ENCODE measurements at places on chromosomes 1 and 21. TPM values are rescaled to one million over a fixed set of nuclear protein-coding genes. Genes with fewer than 3 reads are reported as not detected.

Gene LRRC7
- polyA plus RNA-seq = not detected

Gene GSTM5
- not detected for polyA plus RNA-seq

DNA sequence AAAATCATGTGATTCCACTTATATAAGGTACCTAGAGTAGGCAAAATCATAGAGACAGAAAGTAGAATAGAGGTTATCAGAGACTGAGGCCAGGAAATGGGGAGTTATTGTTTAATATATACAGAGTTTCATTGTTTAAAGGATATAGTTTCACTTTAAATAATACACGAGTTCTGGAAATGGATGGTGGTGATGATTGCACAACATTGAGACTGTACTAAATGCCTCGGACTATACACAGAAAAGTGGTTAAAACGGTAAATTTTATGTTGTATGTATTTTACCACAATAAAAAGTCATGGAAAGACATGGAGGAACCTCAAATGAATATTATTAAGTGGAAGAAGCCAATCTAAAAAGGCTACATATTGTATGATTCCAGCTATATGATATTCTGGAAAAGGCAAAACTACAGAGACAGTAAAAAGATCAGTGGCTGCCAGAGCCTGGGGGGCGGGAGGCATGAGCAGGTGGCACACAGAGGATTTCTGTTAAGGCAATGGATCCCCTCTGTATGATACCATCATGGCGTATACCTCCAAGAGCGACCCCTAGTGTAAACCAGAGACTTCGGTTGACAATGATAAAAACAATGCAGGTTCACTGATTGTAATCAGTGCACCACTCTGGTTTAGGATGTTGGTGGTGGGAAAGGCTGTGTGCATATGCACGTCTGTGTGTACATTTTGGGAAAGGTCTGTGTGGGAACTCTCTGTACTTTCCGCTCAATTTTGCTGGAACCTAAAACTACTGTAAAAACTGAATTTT is 7.5 kb downstream of the C1orf198 start:
- no peak for DNase-seq

GRCh38 chr1:51302746-51303145 is 27.6 kb downstream of the TTC39A start:
- no peak for DNase-seq

GRCh38 chr1:13730751-13731482 is 30.9 kb downstream of the PRDM2 start:
- no peak for DNase-seq

GRCh38 chr1:95201905-95202304 is 32.1 kb upstream of the RWDD3 start:
- DNase-seq = no peak

DNA sequence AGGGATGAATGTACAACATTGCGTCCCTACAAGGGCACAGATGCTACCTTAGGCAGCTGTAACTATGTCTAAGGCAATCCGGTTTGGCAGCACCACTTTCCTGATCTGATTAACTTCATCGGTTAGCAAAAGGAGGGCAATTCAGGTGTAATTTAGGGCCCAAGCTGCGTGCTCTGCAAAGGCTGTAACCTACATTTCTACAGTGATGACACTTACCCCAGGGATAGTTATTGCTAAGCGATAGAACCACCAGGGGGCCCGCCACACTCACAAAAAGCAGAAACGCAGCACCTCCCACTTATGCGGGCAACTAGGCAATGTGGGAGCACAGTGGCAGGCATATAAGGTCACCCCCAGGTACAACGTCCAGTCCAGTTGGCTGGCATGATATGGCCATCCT is 113.5 kb downstream of the GDAP2 start:
- DNase-seq = no peak

All from muscle of arm (tissue), 14 donors.